ENCODE measurements at places on chromosomes 16 and 17. TPM values are rescaled to one million over a fixed set of nuclear protein-coding genes. Genes with fewer than 3 reads are reported as not detected.

GRCh38 chr16:24852281-24852721 is 6.5 kb downstream of the SLC5A11 start:
- no peak for DNase-seq

DNA sequence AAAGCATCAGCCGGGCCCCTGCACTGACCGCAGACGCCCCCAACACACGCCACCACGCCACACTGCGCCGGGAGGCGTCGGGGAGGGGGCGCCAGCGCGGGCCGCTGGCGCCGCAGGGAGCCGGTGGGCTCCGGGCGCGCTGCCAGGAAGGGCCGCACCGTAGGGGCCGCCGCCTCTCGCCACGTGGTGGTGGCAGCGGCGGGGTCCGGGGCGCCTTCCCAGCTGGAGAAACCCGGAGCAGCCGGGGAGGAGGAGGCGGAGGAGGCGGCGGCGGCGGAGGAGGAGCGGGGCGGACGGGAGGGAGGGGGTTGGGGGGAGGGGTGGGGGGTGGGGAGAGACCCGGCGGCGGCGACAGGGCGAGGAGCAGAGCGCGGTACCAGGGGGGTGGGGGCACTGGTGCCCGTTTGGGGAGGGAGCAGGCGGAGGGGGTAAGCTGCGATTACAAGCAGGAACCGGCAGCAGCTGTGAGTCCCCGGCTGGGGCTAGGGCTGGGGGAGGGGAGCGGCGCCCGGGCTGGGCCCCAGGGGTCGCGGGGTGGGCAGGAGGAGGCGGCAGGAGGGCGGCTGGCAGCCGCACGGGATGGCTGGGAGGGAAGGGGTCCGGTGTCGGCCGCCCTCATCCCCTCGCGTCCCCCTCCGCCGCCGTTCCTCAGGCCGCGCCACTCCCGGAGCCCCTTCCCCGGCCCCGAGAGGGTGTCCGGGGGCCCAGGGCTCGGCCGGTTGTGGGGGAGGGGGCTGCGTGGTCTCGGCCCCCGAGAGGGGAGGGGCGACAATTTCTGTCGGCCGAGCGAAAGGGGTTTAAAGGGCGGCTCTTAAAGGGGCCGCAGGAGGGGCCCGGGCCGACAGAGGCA is at the start of gene TBKBP1:
TSS of gene TBKBP1 (plus strand) at position 431 of the 850 bp plus-strand sequence. CDS start 1,952 bp downstream, outside the sequence.
- peak; percentile 66 for DNase-seq

- DNase-seq, result peak; percentile 1
These were observed 377.0 kb upstream of the TNRC6C start for GRCh38 chr17:77581480-77581879.

GRCh38 chr17:17279316-17279715 is 1.7 kb downstream of the COPS3 start:
- DNase-seq, result no peak

DNA sequence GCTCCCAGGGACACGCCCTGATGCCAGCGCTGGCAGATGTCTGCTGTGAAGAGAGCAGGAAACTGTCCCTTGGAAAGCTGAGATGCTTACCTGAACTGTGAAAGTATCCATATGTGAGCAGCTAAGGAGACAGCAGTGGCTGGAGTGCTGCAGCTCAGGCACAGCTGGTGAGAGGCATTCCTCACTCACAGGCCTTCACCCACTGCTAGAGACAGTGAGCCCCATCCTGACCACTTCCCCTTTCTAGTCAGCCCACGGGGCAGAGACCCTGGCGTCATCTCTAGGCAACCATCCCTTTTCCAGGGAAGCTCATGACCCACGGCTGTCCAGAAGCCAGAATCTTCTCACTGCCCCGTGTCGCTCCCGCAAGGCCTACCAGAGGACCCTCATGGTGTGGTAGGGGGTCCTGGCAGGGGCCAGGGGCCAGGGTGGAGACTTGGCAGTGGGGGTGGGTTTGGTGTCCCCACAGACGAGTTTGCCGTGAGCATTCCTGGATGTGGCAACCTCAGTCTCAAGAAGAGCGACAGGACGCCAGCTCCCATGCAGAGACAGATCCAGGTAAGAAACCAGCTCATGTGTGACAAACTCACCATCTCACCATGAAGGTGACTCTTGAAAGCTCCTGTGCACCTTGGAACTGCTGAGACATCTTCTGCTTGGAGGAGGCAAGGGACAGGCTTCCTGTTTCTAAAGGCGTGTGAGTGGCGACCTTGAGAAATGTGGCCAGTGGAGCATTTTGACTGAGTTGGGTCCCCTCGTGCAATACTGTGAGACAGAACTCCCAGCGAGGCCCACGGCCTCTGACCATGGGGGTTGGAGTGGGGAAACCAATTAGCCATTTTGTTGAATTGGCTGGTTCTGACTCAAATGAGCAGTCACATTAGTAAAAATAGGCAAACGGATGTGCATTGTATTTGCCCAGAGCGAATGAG is at the start of gene SCIMP:
TSS of gene SCIMP (minus strand) at position 216 of the 932 bp plus-strand sequence. CDS start at position 111, 105 bp downstream.
- DNase-seq, result peak; percentile 65

GRCh38 chr16:50315346-50315997 is 49.1 kb downstream of the ADCY7 start:
- DNase-seq, result peak; percentile 32

CA4 gene
- total RNA-seq, result 72.8 TPM

TMIGD1 gene
- not detected for total RNA-seq

ALOX15B gene
- total RNA-seq, result 53.5 TPM

CES5A gene
- not detected for total RNA-seq

IRX5 gene
- total RNA-seq, result 23.8 TPM
